ENCODE measurements at places on chromosomes 16 and 17.

DNA sequence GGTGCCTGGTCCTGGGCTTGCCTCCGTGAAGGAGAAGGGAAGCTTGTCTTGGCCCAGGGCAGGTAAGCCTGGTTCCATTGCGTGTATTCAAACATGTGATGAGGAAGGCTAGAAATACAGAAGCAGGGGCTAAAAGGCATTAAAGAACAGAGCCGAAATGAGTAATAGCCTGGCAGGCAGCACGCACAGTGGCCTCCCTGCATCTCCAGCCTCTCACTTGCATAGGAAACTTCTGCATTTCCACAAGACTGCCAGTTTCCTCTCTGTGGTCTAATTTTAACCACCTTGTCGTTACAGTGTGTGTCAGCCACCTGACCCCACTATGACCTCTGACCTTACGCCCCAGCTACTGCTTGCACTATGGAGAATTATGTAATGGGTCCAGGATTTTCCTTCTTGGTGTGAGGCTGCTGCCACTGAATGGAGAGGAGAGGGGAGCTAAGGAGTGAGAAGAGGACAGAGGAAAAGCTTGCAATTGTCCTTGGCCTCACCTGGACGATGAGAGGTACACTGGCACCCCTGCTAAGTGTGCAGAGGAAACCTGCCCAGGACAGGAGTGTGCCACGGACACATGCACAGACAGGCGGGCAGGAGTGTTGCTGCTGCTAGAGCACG, 32.8 kb downstream of the HIC1 start:
- DNase-seq = no peak

DNA sequence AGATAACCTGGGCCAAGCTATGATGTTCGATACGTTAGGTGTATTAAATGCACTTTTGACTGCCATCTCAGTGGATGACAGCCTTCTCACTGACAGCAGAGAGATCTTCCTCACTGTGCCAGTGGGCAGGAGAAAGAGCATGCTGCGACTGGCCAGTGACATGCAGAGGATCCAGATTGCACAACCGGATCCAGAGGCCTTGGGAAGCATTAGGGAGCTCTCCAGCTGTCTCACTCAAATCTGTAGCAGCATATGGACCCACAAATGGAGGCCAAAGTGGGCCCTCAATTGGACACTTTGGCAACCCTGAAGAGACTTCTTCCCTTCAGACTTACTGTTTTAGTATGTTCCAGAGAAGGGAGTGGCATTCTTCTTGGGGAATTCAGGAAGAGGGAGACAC, 20.9 kb downstream of the PDZD9 start:
- no peak for DNase-seq

- DNase-seq = no peak
Observed at GRCh38 chr17:56624912-56625311, 31.4 kb downstream of the NOG start.

DNA sequence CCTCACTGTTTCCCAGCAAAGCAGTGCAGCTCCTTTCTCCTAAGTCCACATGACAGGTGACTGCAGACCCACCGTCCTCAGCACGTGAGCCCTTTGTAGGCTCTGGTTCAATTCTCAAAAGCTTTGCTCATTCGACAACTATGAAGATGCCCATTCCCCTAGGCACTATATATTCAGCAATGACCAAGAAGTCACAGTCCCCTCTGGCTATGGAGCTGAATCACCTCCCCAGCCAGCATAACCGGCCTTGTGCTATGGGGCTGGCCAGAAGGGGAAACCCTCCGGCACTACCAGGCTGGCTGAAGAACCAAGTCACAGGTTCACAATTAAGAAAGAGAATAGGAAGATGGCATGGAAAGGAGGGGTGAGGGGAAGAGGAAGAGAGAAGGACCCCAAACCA, 139.7 kb downstream of the WSCD1 start:
- DNase-seq = no peak

DNA sequence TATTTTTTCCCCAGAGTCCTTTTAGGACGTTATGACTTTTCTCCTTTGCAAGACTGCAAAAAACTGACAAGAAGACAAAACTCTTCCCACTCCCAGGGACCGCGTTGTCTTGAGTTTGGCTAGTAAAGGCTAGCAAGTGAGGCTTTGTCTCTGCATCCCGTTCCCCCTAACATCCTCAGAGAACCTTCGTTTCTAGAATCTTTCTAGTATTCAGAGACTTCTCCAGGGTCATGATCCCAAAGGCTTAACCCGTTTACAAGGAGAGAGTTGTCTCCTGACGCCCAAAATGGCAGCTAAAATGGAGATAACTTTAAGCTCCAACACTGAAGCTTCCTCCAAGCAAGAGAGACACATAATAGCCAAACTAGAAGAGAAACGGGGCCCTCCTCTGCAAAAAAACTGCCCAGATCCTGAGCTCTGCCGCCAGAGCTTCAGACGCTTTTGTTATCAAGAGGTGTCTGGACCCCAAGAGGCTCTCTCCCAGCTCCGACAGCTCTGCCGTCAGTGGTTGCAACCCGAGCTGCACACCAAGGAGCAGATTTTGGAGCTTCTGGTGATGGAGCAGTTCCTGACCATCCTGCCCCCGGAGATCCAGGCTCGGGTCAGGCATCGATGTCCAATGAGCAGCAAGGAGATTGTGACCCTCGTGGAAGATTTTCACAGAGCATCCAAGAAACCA, 843 bp downstream of the ZNF174 start:
- DNase-seq = no peak

DNA sequence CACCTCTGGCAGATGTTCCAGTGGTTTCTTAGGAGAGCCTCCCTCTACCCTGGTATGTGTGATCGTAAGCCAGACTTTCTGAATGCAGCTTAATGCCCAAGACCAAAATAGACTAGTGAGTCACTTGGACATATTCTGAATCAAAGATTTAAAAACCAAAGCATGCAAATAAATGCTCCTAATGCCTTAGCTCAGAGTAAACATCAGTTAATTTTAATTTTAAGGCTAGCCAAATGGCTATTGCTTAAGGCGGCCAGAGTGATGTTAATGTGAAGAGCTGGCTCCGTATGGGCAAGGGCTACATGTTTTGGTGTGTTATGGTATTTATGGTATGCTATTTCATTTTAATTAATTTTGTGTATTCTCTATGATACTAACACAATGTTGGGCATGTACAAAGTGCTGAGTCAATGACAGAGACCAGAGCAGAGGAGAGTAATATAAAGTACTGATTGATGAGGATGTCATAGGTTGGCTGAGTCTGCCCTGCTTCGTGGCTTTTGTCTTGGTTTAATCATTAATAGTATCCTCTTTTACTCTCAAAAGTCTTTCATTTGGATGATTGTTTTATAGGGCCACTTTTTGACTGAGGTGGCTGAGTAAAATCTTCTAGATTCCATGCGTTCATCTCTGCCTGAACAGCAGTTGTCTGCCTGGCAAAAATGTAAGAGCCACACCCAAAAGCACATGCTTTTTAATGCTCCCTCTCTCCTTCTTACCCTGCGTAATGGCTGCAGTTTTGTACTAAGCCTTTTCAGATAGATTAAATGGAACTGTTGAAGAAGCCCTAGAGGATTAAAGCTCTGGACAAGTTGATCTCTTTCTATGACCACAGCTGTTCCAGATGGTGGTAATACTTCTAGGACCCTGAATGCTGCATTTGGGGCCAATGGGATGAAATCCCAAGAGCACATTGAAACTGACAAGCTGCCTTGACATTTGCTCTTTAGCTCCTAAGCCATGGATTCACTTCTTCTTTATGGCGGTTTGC, 59.6 kb downstream of the MAP2K6 start:
- DNase-seq = no peak

DNA sequence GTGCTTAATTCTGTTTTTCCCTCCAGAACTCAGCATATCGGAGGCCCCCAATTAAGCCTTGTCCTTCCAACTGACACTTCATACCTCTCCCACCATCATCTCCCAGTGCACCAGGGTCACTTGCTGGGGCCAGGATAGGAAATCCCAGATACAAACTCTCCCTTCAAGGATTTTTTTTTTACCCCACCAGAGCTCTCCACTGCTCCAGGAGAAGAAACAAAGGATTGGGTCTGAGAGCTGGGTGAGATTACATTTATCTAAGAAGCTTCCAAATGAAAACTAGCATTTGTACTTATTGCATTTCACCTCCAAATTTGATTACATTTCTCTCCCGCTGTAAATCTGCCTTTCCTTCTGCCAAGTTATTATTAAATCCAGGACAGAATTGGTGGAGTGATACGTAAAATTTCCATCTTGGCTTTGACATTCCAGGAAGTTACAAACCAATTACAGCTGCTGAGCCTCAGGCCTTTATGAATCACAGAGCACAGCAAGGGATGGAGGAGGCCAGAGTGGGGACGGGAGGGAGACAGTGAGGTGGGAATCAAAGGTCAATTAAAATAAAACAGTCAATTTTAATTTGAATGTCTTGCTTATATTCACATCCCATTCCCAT, 123.5 kb downstream of the USP31 start:
- DNase-seq = no peak

GRCh38 chr17:74521701-74522201, 9.5 kb downstream of the CD300LB start:
- DNase-seq = no peak

DNA sequence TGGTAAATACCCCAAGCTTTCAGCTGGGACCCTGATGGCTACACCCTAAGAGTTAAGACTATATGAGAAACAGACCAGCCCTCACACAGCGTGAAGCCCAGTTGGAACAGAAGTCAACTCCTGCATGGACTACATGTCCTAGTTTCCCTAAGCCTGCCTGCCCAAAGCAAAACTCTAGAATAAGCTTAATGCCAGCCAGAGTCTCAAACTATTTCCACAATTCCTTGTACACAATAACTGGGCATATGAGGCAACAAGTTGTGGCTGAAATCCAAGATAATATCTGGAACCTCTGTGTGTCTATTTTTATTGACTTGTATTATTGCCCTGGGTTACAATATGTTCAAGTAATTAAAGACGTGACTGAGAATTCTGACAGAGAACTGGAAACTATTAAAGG, 19.4 kb downstream of the MYH10 start:
- peak; percentile 29 for DNase-seq

- DNase-seq = no peak
Observed at GRCh38 chr16:26712876-26713275, 353.9 kb upstream of the C16orf82 start.

- no peak for DNase-seq
Observed at GRCh38 chr16:28943281-28943680, 7.5 kb upstream of the NFATC2IP start.

GRCh38 chr16:14497245-14498082, 132.6 kb downstream of the PARN start:
- no peak for DNase-seq

GRCh38 chr16:4370570-4371356, 885 bp upstream of the VASN start:
- peak; percentile 83 for DNase-seq

DNA sequence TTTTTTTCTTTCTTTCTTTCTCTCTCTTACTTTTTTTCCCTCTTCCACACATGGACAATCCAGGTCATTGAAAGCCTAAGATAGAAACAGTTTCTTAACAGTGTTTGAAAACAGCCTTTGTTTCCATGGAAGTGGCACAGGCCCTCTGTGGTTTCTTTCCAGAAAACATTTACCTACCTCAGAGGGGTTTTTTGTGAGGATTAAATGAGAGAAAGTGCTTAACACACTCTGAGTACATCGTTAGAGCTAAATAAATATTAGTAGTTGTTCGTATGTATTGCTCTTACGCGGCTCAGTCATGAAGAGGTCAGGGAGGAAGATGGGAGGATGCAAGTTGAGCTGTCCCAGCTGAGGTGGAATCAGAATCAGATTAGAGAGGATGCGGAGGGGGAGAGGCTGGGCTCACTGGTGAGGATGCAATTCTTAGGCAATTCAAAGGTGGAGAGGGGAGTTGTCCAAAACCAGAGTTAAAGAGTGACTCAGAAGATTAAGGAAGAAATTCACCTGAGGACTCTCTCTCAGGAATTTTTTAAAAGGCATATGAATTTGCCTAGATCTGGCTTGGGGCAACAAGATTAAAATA, 345.4 kb downstream of the PMP22 start:
- no peak for DNase-seq

- no peak for DNase-seq
Observed at GRCh38 chr17:32777436-32777835, 99.5 kb downstream of the MYO1D start.

DNA sequence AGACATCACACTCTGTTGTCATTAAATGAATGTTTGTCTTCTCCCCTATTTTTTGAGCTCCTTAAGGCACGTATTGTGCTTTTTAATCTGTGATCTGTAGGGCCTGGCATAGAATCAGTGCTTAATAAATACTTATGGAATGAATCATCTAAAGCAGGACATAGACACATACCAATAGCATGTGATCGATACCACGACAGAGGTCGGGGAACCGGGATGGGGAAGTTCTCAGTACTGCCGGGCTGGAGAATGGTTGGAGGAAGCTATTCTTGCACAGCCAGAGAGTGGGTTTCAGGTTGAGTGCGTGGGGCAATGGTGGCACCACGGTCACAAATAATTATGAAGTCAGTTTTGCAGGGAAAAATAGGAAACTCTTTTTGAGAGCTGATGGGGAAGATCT, 26.8 kb downstream of the NLRP1 start:
- DNase-seq = no peak

DNA sequence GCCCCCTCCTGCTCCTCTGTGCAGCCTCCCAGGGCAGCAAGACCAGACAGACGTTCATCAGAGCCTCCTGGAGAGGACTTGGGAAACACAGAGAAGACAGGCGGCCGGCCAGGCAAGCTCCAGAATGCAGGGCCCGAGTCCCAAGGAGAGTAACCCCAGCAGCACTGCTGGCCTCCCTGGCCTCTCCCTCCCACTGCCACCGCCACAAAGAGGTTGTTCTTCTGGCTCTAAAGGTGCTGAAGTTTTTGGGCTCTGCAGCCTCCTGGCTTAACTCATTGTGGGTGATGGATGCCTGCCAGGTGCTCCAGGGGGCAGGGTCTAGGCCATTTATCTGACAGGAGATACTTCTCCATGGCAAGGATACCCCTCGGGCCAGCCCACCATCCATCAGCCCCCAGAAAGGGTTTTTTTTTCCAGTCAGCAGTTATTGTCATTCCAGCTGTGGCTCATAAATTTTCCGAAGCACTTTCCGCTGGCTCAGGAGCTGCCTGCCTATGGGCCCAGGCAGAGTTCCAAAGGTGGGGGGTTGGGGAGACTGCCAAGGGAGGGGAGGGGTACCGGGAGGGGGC, 32.0 kb upstream of the MRPS23 start:
- DNase-seq = no peak

DNA sequence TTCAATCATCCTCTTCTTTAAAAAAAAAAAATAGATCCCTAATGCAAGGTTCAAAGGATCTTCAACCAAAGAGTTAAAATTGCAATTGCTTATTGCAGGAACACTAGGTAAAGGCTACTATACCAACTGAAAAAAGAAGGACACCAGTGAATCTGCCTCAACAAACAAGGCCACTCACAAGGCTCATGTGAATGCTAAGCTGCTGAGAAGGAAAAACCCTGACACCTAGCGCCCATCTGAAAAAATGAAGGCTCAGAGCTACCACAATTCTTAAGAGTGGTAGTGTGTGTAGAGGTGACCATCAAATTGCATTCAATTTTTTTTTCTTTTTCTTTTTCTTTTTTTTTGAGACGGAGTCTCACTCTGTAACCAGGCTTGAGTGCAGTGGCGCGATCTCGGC, 201.6 kb upstream of the C17orf78 start:
- DNase-seq = no peak

DNA sequence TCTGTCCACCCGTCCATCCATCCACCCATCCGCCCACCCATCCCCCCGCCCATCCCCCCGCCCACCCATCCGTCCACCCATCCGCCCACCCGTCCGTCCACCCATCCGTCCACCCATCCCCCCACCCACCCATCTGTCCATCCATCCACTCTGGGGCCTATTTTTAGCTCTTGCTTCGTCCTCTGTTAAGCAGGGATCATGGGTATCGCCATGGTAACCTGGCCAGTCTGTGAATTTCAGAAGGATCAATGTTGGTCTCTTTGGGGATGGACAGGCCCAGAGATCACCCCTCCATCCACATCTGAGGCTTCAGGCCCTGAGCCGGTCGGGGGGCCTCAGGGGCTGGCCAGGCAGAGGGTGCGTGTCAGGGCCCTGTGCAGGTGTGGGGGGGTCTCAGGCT, 15.2 kb upstream of the DPEP1 start:
- no peak for DNase-seq

Measured in right lung (tissue), 10 donors.